ENCODE measurements at places on chromosomes 5 and 9.

- no peak for DNase-seq
These were observed 83.3 kb downstream of the RAB3C start for GRCh38 chr5:58666141-58666540.

DNA sequence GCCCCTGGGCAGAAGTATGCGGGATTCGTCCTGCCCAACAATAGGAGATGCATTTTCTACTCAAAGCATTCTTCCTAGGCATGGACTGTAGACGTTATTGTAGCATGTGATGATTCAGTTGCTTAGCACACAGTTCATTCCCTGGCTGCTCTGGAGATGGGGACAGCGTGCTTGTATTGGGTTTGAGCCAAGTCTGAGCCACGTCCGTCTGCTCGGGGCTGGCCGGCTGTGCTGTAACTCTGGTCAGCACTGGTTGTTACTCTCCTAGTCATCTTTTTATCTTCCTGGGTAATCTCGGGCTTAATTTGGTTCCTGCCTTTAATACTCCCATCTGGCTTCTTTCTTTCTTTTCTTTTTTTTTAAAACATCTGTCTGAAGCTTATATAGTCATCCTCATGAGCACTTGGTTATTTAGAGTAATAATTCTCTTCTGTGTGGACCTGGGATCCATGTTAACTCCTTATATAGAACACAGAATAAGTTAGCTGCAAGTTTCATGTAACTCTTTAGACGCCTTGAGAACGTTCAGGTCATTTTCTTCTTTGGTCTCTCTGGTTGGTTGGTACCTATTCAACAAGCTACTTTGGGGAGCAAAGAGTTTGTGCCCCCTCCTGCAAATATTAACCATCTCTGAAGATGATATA lies 118.8 kb upstream of the RPS23 start:
- DNase-seq = no peak

GRCh38 chr5:157109744-157110143 lies 900 bp upstream of the HAVCR2 start:
- DNase-seq = no peak

- DNase-seq = no peak
These were observed 457.0 kb upstream of the KLF4 start for GRCh38 chr9:107946364-107947141.

All from stimulated activated CD8-positive, alpha-beta memory T cell treated with anti-CD3 and anti-CD28 coated beads, Interleukin-4, amount 100 ng/mL, for 1 hour (primary cell).